ENCODE measurements at places on chromosomes 2 and 18.

DNA sequence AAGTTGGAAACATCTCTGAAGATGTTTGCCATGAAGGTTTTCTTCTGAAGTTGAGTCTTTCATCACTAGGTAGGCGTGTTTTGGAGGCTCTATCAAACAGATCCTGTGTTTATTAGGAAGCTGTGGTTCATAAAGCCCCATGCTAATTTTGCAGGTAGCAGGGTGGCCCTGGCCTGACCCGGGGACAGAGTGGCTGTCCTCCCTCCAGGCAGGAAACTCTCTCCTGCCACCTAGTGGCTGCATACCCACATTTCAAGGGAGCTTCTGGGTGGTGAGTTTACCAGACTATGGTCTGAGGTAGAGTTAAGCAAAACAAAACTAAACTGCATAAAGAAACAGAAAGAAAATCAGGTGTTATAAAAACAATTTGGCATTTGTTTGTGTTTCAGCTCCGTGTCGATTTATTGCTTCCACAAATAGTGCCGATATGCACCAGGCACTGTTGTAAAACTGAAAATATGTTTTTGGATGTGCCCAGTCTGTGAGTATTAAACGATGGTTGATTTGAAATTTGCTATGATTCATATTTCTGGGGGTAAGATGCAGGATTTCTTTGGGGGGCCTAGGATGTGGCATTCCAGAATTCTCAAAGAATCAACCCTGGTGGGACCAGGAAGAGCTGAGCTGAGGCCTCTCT, 26.0 kb upstream of the IL37 start:
- DNase-seq = peak; percentile 63

- no peak for DNase-seq
Observed at GRCh38 chr2:209974576-209974975, 27.9 kb upstream of the RPE start.

GRCh38 chr18:58619596-58619930, 9.3 kb downstream of the ALPK2 start:
- DNase-seq = no peak

DNA sequence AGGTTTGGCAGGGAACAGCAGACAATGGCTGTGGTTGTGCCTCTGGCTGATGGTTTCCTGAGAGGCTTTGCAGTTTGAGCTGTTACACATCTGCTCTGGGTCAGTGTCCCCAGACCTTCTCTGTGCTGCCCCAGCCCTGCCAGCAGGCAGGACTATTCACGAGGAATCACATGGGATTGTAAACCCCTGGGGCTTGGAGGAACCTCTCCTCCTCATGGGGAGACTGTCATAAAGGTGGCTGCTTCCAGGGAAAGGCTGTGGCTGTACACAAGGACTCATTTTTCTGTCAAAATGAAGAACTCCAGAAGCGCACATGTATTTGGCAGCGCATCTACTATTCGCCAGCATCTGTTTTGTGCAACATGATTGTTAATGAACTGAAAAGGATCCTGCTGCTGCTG, 142.6 kb upstream of the CYP1B1 start:
- no peak for DNase-seq

DNA sequence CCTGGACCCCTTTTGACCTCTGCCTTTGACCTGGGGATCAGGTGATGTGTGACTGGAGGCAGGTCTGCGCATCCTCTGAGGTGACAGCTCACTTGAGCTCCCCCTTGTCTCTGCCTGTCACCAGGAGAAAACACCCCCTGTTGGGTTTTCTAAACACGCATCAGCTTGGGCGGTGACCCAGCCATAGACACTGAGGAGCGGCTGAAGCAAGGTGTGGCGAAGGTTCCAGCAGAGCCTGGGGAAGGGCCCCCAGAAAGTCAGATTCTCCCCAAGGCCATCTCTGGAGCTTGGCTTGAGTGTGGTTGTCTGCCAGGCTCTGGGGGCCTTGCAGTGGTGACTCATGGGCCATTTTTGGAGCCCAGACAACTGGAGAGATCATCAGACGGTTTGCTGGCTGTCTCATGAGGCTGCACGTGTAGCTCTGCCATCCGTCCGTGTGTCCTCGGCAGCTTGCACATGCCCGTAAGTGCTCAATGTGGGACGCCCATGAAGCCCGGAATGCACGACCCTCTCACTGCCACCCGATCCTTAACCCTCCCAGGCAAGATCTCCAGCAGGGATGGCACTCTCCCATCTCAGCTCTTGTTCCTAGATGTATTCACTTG, 29.4 kb downstream of the SIX3 start:
- DNase-seq = no peak

GRCh38 chr2:195658541-195658890, 1.5 kb downstream of the SLC39A10 start:
- DNase-seq = no peak

DNA sequence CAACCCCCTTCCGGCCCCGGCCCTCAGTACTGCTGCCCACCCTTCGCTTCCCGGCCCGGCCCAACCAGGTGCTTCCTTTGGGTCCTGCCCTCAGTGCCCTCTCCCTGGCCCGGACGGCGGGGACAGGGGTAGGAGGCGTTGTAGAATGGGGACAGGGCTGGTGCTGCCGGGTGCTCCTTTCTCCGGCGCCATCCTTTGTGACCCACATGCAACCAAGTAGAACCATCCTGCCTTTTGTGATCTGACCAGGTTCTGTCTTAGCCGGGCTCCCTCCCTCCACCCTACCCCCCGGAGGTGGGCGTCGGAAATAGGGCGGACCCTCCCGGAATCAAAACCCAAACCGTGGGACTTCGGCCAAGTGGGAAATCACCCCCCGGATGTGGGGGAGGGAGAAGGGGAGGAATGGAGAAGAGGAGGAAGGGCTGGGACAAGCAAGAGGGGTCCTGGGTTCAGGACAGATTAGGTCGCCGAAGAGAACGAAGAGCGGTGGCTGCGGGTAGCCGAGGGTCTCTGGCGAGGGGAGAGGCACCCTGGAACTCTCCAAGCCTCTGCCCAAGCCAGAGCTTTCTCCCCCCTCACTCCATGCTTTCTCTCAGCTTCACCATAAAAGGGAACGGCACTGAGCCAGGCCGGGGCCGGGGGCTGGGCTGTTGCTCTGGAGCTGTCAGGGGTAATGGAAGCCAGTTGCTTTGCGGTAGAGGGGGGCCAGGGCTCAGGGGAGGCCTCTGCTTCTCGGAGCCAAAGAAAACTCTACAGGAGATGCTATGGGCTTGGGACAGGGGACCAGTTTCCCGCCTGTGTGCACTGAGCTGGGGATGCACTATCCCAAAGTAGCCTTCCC, 756 bp upstream of the OST4 start:
- DNase-seq = no peak

GRCh38 chr18:68299906-68300305, 415.0 kb downstream of the TMX3 start:
- DNase-seq = no peak

All from activated CD8-positive, alpha-beta memory T cell treated with anti-CD3 and anti-CD28 coated beads, Interleukin-2, amount 50 U/mL, for 4 hours (primary cell).